Osteoblast (primary cell): ENCODE measurements at places on chromosomes 5 and 9.

DNA sequence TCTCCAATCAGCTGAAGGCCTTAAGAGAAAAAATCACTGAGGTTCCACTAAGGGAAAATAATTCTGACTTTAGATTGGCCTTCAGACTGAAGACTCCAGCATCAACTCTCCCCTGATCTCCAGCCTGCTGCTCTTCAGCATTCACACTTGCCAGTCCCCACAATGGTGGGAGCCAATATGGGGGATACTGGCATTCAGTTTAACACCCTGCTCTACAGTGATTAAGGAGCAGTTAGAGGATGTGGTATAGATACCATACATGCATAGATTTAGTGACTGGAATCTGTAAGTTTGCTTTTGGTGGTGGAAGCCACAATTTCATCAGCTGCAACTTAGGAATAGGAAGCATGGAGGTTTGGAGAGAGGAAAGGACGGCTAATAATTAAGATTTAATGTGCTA, 2017.7 kb upstream of the CDH6 start:
- DNase-seq, result no peak

GRCh38 chr9:78003730-78004129, 27.9 kb downstream of the GNAQ start:
- DNase-seq, result no peak

- no peak for DNase-seq
Measured at GRCh38 chr5:72408603-72409002, 88.4 kb downstream of the PTCD2 start.

DNA sequence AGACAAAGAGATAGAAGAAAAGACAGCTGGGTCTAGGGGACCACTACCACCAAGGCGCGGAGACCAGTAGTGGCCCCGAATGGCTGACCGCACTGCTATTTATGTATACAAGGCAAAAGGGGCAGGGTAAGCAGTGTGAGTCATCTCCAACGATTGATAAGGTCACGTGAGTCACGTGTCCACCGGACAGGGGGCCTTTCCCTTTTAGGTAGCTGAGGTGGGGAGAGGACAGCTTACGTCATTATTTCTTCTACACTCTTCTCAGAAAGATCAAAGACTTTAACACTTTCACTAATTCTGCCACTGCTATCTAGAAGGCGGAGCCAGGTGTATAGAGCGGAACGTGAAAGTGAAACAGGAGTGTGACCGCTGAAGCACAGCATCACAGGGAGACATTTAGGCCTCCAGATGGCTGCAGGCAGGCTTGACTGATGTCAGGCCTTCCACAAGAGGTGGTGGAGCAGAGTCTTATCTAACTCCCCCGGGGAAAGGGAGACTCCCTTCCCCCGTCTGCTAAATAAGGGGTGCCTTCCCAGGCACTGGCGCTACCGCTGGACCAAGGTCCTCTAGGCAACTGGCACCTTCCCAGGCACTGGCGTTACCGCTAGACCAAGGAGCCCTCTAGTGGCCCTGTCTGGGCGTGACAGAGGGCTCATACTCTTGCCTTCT, 6.1 kb upstream of the PRR16 start:
- peak; percentile 61 for DNase-seq

- DNase-seq, result peak; percentile 49
Measured at GRCh38 chr9:5500441-5501235, 9.7 kb upstream of the PDCD1LG2 start.

DNA sequence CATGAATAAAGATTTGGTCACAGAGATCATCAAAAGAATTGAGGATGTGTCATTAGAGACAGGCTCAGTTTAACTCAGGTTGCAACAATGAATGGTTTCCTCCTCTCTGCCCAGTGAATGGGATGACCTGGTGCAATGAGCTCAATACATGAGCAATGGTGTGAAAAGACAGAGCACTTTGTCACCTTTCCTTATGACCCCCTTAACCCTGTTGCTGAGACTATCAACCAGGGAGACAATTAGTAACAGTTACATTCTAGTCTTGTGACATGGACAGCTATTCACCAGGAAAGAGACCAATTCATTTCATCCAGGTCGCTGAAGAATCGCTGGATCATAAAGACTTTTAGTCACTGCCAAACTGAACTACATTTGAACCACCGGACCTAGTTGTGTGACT, 19.9 kb upstream of the CDH6 start:
- no peak for DNase-seq

DNA sequence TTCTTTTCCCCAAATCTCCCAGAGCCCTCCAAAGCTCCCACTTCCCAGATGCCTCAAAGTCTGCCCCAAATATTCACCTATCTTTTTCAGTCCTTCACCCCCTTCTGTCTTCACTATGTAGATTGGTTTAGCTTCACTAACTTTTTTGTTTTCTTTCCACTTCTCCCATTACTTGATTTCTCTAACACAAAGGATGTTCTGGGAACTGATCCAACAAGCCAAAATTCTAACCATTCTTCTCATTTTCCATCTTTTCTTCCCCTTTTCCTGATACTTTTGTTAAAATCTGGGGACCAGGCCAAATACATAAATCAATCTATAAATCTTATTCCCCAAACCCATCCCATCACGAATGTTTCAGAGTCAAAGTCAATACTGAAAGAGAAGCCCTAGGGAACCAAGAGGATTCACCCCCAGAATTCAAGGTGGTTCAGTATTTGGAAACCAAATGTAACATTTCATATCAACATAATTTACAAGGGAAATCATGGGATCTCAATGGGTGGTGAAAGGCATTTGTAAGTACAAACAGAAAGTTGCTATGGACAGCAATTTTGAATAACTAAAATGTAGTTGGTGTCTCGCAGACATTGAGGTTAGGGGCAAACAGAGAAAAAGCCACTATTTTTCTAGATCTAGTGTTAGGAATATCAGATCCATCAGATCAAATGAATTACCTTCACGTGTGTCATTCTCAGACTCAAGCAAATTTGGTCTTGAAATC, 35.3 kb downstream of the APTX start:
- no peak for DNase-seq

GRCh38 chr9:33620738-33621439, 96.8 kb downstream of the ANKRD18B start:
- DNase-seq, result peak; percentile 77

- DNase-seq, result peak; percentile 95
Measured at GRCh38 chr9:87725900-87726709, at the start of gene CTSL. Gene CTSL (plus strand): TSS chr9:87726119. CDS start chr9:87727604, 1,485 bp downstream.

- peak; percentile 93 for DNase-seq
Measured at GRCh38 chr9:124257844-124258606, at the start of gene NEK6. Gene NEK6 (plus strand): TSS chr9:124257949. CDS start chr9:124301965, 44,016 bp downstream.

DNA sequence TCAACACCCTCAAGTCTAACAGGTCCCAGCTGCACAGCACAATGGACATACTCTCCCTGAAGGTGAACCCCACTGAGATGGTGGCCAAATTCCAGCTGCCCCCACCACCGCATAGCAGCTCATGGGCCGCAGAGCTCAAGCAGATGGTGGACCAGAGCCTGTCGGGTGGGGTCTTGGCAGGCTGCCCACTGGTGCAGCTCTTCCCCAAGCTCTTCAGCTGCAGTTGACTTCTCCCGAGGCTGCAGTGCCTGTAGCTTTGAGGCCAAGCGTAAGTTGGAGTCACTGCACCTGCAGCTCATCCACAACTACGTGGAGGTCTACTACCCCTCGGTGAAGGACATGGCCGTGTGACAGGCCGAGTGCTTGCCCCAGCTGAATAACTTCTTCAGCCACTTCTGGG, 56.6 kb upstream of the SPTLC1 start:
- DNase-seq, result no peak

DNA sequence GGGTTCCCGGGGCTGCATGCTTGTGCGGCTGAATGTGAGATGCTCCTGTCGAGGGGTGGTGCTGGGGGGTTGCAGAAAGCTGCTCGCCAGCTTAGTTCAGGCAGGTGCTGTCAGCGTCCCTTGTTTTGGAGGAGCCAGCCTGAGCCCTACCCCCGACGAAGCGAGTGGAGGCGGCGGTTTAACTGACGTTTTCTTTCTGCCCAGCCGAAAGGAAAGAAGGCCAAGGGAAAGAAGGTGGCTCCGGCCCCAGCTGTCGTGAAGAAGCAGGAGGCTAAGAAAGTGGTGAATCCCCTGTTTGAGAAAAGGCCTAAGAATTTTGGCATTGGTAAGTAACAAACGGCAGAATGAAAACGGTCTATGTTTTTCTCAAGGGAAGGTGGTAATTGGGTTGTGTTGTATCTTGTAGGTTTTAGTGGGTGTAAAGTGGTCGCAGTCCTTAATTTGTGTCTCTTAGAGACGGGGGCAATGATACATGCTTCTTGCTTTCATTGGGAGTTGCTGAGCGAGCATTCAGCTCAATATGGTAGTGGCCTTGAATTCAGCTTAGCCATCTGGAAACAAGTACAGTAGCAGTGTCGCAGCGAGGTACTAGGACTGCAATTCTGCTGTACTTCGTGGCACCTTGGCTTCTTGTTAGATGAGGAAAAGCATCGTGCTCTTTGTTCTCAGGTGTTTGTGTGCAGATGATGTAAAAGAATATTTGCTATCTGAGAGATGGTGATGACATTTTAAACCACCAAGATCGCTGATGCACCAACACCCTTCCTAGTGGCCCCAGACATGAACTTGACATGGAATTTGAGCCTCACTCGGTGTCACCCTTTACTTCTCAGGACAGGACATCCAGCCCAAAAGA, 928 bp downstream of the RPL7A start:
- peak; percentile 79 for DNase-seq

- peak; percentile 98 for DNase-seq
Measured at GRCh38 chr9:137305060-137305797, 3.2 kb upstream of the NRARP start.

GRCh38 chr9:97804059-97804365, 49.0 kb upstream of the FOXE1 start:
- DNase-seq, result no peak

GRCh38 chr9:137575716-137576411, 2.9 kb downstream of the DPH7 start:
- DNase-seq, result peak; percentile 80

DNA sequence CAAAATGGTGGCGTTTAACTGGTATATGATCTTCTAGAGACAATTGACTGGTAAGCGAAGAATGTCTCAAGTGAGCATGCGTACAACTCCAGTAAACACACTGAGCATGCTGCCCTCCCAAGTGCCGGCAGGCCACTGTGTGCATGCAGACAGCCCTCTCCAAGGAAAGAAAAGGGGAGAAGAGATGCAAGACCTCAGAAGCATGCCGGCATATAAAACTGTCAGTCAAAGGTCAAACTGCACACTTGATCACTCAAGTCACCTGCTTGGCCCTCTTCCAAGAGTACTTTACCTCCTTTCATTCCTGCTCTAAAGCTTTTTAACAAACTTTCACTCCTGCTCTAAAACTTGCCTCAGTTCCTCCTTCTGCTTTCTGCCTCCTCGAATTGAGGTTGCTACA, 910.2 kb downstream of the TAF11L14 start:
- DNase-seq, result no peak

GRCh38 chr5:133827830-133828229, 140.6 kb downstream of the C5orf15 start:
- DNase-seq, result no peak
